ENCODE measurements at places on chromosomes 13 and 19.

- H3K36me3 ChIP-seq = peaks cover 2% of the 10 kb centered on the region
- H3K4me3 ChIP-seq = no peak overlapping the region
- DNase-seq = no peak
- no peaks in the 10 kb centered on the region for H3K27me3 ChIP-seq
Measured at GRCh38 chr19:29428071-29428470, 97.7 kb upstream of the VSTM2B start.

- peaks cover 47% of the 10 kb centered on the region for H3K4me1 ChIP-seq
- H3K4me3 ChIP-seq = peak overlapping the region; percentile 97
- H3K27ac ChIP-seq = peak overlapping the region; percentile 97
- no peaks in the 10 kb centered on the region for H3K27me3 ChIP-seq
- no peak for DNase-seq
Measured at GRCh38 chr13:99501848-99502301, 603 bp downstream of the TM9SF2 start.

DNA sequence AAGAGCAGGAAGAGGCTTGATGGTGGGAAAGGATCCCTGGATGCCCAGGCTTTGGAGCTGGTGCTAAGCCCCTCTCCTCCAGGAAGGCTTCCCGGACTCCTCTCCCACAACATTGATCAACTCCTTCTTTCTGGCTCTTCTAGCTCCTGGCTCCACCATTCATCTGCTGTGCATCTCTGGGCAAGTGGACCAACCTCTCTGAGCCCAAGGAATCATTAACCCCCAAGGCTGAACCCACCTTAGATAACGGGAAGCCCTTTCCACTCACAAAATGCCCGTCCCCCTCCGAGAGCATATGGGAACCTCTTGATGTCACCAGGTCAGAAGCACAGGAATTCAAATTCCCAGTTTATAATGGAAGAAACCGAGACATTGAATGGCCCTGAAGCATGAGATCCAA, 5.2 kb downstream of the SIRT6 start:
- H3K4me1 ChIP-seq = peaks cover 24% of the 10 kb centered on the region
- H3K4me3 ChIP-seq = no peak overlapping the region
- peaks cover 24% of the 10 kb centered on the region for H3K36me3 ChIP-seq

DNA sequence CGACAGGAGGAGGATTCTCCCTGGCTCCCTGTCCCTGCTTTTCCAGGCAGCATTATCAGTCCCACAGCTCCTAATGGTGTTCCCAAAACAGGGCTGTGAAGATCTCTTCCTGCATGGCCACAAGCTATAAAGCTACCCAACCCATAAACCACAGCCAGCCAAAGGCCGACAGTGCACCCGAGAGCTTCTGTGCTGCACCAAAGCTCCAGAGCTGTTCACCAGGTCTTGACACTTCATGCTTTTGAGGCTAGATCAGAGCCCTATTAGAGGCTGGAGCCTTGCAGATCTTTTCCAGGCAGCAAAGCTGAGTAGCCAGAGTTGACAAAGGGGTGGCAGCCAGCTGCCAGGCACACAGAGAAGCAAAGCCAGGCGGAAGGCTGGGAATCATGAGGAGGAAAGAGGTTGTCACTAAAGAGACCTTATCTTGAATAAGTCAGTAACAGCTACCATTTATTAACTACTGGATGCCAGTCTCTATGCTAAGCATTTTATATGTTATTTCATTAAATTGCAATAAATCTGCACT, 180.4 kb downstream of the KATNAL1 start:
- H3K36me3 ChIP-seq = no peaks in the 10 kb centered on the region
- no peaks in the 10 kb centered on the region for H3K27me3 ChIP-seq
- no peak for DNase-seq
- H3K27ac ChIP-seq = no peak overlapping the region
- H3K4me3 ChIP-seq = no peak overlapping the region
- H3K4me1 ChIP-seq = peaks cover 7% of the 10 kb centered on the region

GRCh38 chr13:41052441-41052840, 8.9 kb upstream of the WBP4 start:
- DNase-seq = no peak
- peaks cover 41% of the 10 kb centered on the region for H3K4me1 ChIP-seq
- H3K36me3 ChIP-seq = peaks cover 7% of the 10 kb centered on the region
- no peak overlapping the region for H3K27ac ChIP-seq
- H3K27me3 ChIP-seq = no peaks in the 10 kb centered on the region
- H3K4me3 ChIP-seq = no peak overlapping the region

- DNase-seq = no peak
- H3K4me1 ChIP-seq = peaks cover 2% of the 10 kb centered on the region
- H3K27me3 ChIP-seq = no peaks in the 10 kb centered on the region
- no peak overlapping the region for H3K4me3 ChIP-seq
- peaks cover 17% of the 10 kb centered on the region for H3K36me3 ChIP-seq
Measured at GRCh38 chr13:100280681-100281080, 191.8 kb downstream of the PCCA start.

GRCh38 chr13:109869312-109870237, 83.2 kb upstream of the IRS2 start:
- H3K27me3 ChIP-seq = peaks cover 2% of the 10 kb centered on the region
- H3K36me3 ChIP-seq = no peaks in the 10 kb centered on the region
- H3K4me1 ChIP-seq = no peaks in the 10 kb centered on the region
- H3K27ac ChIP-seq = no peak overlapping the region
- H3K4me3 ChIP-seq = no peak overlapping the region

DNA sequence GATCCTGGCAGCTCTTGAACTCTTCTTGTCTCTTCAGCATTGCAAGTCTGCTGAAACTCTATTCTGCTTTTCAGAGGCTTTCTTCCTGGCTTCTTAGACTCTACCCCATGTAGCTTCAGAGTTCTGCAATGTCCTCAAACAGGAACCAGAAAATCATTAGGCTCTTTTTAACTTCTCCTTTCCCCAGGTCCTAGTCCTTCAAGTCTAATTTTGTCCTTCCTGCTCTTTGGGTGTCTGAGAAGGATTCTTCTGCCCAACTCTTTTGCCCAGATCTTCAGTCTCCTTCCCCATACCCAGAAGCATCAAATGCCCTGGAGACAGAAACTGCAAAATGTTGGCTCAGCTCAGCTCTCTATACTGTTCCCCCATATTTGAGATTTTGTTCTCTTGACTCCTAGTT, 50.0 kb upstream of the CALM3 start:
- no peak overlapping the region for H3K4me3 ChIP-seq
- no peak for DNase-seq
- peaks cover 5% of the 10 kb centered on the region for H3K27me3 ChIP-seq
- H3K4me1 ChIP-seq = no peaks in the 10 kb centered on the region

DNA sequence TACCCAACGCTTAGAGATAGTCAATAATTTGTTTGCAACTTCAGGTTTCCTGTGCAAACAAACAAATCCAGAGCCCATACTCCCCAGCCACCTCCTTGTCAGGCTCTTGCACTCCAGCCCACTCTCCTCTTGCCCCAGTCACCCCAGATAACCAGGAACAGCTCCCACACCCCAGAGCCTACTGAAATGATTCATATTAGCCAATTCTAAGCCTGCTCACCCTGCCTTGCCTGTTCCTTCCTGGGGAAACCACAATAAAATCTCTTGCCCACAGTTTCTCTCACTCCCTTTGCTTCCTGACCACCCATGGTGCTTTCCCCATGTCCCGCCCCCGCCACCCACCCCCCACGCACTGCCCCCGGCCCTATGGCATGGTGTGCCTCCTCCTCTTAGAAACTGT, 3.8 kb upstream of the ACTL9 start:
- no peak overlapping the region for H3K27ac ChIP-seq
- no peak overlapping the region for H3K4me3 ChIP-seq
- peaks cover 4% of the 10 kb centered on the region for H3K4me1 ChIP-seq
- no peak for DNase-seq
- peaks cover 10% of the 10 kb centered on the region for H3K27me3 ChIP-seq
- no peaks in the 10 kb centered on the region for H3K36me3 ChIP-seq

- H3K27me3 ChIP-seq = peaks cover 44% of the 10 kb centered on the region
- H3K4me3 ChIP-seq = no peak overlapping the region
- no peak overlapping the region for H3K27ac ChIP-seq
- peaks cover 15% of the 10 kb centered on the region for H3K4me1 ChIP-seq
- H3K36me3 ChIP-seq = peaks cover 2% of the 10 kb centered on the region
Measured at GRCh38 chr19:50565984-50566903, 2.0 kb downstream of the LRRC4B start.

DNA sequence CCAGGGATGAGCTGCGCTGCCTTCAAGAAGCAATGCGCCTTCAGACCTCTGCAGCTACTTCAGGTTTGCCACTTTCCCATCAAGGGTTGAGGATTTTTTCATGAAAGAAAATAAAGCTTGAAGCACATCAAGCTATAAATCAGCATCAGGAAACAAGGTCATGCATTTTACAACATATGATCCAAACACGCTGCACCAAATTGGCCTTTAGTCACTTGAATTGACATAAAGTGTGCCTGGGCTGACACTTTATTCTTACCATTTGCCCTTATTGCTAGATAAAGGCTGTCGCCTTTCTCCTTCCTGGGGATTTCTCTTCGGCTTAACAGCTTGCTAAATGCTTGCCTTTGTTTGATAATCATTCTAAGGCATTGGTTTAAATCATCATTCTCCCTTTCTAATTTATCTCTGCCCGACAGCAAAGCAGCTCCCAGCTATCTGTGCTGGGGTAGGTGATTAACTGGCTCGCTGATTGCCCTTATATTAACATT, 87.7 kb downstream of the LHFPL6 start:
- peaks cover 5% of the 10 kb centered on the region for H3K27me3 ChIP-seq
- no peak for DNase-seq
- H3K36me3 ChIP-seq = no peaks in the 10 kb centered on the region
- no peak overlapping the region for H3K4me3 ChIP-seq
- H3K4me1 ChIP-seq = no peaks in the 10 kb centered on the region
- no peak overlapping the region for H3K27ac ChIP-seq

GRCh38 chr13:110426735-110427134, 119.7 kb downstream of the COL4A2 start:
- no peaks in the 10 kb centered on the region for H3K4me1 ChIP-seq
- H3K36me3 ChIP-seq = no peaks in the 10 kb centered on the region
- H3K27me3 ChIP-seq = peaks cover 10% of the 10 kb centered on the region
- H3K4me3 ChIP-seq = no peak overlapping the region
- DNase-seq = no peak
- no peak overlapping the region for H3K27ac ChIP-seq

DNA sequence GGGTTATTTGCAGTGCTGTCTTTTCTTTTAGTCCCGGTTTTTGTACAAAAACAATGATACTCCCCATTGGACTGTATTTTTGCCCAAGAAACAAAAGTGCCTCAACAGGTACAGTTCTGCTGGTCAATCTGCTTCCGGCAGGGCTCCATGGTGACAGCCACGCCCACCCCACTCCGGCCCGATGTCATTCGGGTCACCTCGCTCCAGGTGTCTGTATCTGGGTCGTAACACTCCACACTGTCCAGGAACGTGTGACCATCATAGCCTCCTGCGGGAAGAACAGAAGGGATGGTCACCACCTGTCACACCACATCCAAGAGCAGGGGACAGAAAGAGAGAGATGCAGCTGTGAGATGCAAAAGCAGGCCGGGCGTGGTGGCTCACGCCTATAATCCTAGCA, 16.6 kb downstream of the KEAP1 start:
- no peaks in the 10 kb centered on the region for H3K27me3 ChIP-seq
- DNase-seq = no peak
- peaks cover 9% of the 10 kb centered on the region for H3K36me3 ChIP-seq

- H3K27ac ChIP-seq = no peak overlapping the region
- no peaks in the 10 kb centered on the region for H3K36me3 ChIP-seq
- DNase-seq = no peak
- H3K4me3 ChIP-seq = no peak overlapping the region
- H3K27me3 ChIP-seq = peaks cover 23% of the 10 kb centered on the region
Measured at GRCh38 chr13:36915106-36915505, 4.9 kb downstream of the SMAD9 start.

GRCh38 chr19:47377208-47377701, 28.1 kb downstream of the DHX34 start:
- peaks cover 30% of the 10 kb centered on the region for H3K36me3 ChIP-seq
- H3K4me1 ChIP-seq = peaks cover 9% of the 10 kb centered on the region
- no peaks in the 10 kb centered on the region for H3K27me3 ChIP-seq

DNA sequence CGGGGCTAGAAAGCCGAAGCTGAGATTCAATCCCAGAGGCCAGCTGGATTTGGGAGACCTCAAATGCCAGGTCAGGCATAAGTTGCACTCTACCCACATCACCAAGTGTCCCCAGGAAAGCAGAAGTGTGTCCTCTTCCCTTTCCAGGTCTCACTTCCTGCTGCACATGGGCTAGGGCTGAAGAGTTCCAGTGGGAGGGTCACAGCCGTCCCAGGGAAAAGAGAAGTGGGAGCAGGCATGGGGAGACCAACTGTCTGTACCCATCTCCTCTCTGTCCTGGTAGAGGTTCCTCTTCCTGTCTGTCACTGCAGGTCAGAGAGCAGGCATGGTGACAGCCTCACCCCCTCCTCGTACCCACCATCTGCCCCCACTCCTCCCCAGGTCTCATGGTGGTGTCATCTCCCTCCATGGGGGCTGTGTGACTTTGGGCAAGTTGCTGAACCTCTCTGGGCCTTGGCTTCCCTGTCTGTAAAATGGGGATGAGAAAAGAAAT, 14.8 kb downstream of the AXL start:
- peaks cover 10% of the 10 kb centered on the region for H3K27me3 ChIP-seq
- no peaks in the 10 kb centered on the region for H3K4me1 ChIP-seq
- no peak overlapping the region for H3K27ac ChIP-seq
- H3K36me3 ChIP-seq = no peaks in the 10 kb centered on the region
- no peak overlapping the region for H3K4me3 ChIP-seq

- H3K36me3 ChIP-seq = peaks cover 21% of the 10 kb centered on the region
- DNase-seq = no peak
- H3K27me3 ChIP-seq = no peaks in the 10 kb centered on the region
Measured at GRCh38 chr19:11982526-11982925, 17.7 kb downstream of the ZNF763 start.

- peak within 1 kb of the TSS; percentile 82 for H3K4me3 ChIP-seq
- peaks cover 28% of the 10 kb centered on the region for H3K4me1 ChIP-seq
- no peak within 1 kb of the TSS for H3K27ac ChIP-seq
- H3K27me3 ChIP-seq = peaks cover 40% of the 10 kb centered on the region
Measured at GRCh38 chr19:38224014-38224862, at the start of gene DPF1. Gene DPF1 (minus strand): TSS chr19:38224222. CDS start chr19:38224142, 80 bp downstream.

GRCh38 chr13:37747071-37747612, 122.4 kb downstream of the TRPC4 start:
- no peak for DNase-seq
- H3K36me3 ChIP-seq = no peaks in the 10 kb centered on the region
- H3K27me3 ChIP-seq = no peaks in the 10 kb centered on the region
- no peak overlapping the region for H3K4me3 ChIP-seq

- peaks cover 15% of the 10 kb centered on the region for H3K36me3 ChIP-seq
- no peak overlapping the region for H3K27ac ChIP-seq
- H3K4me3 ChIP-seq = peak overlapping the region; percentile 25
Measured at GRCh38 chr13:49214917-49215376, 5.2 kb upstream of the MLNR start.

- no peak overlapping the region for H3K27ac ChIP-seq
- peaks cover 34% of the 10 kb centered on the region for H3K36me3 ChIP-seq
- no peaks in the 10 kb centered on the region for H3K27me3 ChIP-seq
- DNase-seq = no peak
Measured at GRCh38 chr13:43031881-43032280, 8.5 kb downstream of the DNAJC15 start.
